ENCODE measurements at places on chromosomes 1 and 21.

DNA sequence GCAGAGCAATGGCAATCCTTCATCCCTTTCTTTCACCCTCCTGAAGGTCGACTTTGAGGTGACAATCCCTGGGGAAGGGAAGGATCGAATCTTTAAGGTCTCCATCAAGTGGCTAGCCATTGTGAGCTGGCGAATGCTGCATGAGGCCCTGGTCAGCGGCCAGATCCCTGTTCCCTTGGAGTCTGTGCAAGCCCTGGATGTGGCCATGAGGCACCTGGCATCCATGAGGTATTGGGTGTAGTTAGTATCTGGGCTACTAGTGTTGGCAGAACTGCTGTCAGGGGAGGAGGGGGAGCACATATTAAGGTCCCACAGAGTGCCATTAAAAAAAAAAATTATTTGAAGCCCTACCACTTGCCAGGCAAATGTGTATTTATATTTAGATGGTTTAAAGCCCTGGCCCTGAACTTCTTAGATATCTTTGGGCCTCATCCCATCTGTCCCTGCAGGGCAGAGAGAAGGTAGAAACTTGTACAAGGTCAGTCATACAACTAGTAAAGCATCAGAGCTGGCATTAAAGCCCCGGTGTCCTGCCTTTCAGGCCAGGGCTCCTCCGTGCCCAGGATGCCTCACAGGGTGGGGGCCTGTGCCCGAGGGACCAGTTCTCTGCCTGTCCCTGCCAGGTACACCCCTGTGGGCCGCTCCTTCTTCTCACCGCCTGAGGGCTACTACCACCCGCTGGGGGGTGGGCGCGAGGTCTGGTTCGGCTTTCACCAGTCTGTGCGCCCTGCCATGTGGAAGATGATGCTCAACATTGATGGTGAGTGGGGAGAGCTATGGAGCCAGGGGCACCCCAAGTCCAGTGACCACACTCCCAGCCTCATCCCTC is 10.3 kb downstream of the AGO1 start:
- no peak for DNase-seq

- no peak for DNase-seq
Measured at GRCh38 chr1:5640845-5641244, 351.4 kb downstream of the NPHP4 start.

GRCh38 chr21:42120903-42121535 is 49.9 kb downstream of the UMODL1 start:
- no peak for DNase-seq

DNA sequence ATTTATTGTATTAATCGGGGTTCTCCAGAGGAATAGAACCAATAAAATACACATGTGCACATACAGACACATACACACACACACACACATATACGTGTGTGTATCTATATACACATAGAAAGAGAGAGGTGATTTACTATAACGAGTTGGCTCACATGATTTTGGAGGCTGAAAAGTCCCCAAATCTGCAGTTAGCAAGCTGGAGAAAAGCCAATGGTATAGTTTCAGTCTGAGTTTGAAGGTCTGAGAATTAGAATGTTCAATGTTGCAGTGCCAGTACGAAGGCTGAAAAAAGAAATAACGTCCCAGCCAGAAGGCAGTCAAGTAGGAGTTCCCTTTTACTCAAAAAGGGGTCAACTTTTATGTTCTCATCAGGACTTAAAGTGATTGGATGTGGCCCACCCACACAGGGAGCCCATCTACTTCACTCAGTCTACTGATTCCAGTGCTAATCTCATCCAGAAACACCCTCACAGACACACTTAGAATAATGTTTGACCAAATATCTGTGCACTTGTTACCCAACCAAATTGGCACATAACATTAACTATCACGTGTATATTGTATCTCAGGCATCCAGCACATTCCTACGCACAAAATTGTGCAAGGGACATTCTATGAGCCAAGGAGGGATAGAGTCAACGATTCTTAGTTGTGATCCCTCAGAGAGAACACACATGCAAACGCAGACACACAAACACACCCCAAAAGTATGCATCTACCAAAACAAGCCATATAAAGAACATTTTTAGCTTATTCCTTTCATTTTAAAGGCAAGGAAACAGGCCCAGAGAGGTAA is 195.5 kb upstream of the DUSP10 start:
- no peak for DNase-seq

GRCh38 chr1:159705904-159706256 is 8.5 kb downstream of the CRP start:
- no peak for DNase-seq

- no peak for DNase-seq
Measured at GRCh38 chr1:23634840-23635651, 56.6 kb upstream of the RPL11 start.

- DNase-seq: no peak
Measured at GRCh38 chr21:43884861-43885417, 19.9 kb downstream of the AGPAT3 start.

- DNase-seq: no peak
Measured at GRCh38 chr1:8026976-8027747, 1.1 kb upstream of the ERRFI1 start.

DNA sequence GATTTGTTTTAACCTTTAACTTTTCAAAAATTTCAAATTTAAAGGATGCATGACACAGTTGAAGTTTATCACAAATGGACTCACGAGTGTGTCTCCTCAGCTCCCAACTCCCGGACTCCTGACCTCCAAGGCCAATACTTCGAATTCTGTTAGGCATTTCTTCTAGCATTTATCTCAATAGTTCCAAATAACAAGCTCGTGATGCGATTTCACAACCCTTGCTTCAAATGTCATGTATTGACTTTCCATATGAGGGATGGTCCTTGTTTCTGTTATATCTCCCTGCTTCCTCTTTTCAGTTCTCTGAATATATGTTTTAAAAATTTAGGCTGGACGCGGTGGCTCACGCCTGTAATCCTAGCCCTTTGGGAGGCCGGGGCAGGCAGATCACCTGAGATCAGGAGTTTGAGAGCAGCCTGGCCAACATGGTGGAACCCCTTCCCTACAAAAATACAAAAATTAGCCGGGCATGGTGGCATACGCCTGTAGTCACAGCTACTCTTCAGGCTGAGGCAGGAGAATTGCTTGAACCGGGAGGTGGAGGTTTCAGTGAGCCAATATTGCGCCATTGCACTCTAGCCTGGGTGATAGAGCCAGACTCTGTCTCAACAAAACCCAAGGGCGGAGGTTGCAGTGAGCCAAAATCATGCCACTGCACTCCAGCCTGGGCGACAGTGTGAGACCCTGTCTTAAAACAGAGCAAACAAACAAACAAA is 52.0 kb upstream of the TINAGL1 start:
- no peak for DNase-seq

DNA sequence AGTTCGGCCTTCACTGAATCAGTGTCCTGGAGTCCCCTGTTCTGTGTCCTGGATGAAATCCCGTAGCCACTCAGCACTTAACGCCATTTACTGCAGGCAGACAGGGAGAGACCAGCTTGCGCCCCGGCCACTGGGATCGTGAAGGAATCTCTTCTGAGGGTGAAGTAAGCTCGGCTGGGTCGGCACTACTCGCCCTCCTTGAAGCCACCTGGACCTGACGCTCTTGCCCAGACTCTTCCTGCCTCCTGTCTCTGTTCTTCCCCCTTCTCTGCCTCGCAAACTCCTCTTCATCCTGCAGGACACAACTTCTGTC is 99.9 kb upstream of the ZBTB40 start:
- no peak for DNase-seq

- no peak for DNase-seq
Measured at GRCh38 chr1:156658496-156658895, 16.6 kb downstream of the BCAN start.
